ENCODE measurements at places on chromosomes 13 and 19.

DNA sequence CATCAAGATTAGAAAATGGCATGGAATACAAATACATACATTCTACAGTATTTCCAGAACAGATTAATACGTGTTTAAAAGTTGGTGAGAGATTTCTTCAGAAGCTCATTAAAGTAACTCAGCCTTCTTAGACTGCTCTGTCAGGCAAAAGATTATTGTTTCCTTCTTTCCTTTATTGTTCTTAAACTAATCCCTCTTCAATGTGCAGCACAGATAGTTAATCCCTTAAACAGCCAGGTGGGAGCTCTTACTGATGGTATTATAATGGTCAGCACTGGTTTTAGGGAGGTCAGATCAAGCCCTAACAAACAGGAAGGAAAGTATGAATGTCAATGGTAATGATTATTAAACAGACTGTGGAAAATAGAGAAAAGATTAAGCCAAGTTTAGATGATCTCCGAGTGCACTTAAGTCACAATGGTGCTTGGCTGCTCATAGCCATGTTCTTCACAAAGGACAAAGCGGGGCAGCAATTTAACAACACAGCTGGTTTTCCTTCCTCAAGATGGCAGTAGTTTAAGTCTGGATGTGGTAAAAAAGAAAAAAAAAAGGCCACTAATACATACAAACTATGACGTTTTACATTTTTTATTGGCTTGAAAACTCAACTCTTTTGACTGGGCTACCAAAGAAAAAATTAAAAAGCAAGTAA is 992.6 kb downstream of the PCDH9 start:
- DNase-seq = no peak

DNA sequence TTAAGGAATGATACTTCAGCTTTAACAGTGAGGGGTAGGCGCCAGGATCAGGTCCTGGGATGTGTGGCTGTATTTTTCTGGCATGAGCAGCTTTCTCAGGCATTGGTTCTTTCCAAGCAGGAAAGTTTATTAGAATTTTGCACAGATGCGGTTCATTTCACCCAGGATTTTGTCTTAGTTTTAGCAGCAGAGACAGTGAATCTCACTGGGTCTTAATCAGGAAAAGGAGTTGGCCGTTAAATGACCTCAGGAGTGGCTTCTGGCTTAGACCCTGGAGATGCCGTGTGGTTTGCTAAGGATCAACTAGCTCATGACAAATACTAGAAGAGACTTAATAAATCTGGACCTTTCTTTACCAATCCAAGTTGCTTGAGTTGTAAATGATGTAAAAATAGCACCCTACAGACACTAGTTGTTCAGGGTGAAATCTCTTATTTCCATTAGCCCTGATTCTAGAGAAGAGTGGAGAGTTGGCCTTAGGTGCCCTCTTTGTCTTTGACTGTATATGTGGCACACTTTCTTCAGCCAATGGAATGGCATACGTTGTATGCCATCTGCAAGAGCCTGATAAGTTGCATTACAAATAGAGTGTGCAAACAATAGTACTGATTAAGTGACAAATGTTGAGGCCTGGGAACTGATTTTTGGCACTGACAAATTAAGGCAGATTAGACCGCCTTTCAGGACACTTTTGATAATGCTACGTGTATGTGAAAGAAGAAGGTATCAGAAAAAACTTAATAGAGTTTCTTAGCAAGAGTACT is 34.0 kb downstream of the LRCH1 start:
- DNase-seq = no peak

DNA sequence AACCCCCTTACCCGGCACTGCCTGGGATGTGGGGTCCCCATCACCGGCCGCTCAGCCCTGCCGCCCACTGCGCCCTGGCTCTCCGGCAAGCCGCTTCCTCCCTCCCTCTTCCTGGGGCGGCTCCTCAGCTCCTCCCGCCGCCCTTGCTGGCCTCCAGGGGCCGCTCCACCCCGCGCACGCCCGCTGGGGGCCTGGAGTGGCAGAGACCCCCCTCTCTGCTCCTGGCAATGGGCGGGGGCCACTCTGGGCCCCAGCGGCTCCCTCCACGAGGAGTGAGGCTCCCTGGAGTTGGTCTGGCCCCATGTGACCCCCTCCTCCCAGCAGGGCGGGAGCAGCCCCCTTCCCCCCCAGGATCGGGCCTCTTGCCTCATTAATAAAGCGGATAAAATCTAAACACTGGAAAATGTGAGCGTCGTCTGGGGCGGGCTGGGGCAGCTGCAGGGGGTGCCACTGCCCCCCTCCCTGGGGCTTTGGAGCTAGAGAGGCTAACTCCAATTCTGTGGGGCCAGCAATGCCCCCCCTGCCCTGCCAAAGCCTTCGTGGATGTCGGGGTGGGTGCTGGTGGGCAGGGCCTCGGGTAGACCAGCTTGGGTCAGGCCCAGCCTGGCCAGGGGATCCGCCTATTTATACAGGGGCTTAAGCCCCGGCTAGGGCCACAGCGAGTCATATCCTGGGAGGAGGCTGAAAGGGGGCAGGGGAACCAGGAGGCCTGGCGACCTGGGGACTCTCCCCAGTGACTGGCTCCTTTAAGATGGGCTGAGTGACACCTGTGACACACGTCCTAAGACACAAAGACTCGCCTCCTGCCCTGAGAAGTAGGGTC is at the start of gene PTGER1:
Gene PTGER1, minus strand, starts transcription at position 104 of the 823 bp plus-strand sequence. CDS start 1,034 bp downstream, outside the sequence.
- peak; percentile 62 for DNase-seq

- DNase-seq = no peak
These were observed 10.3 kb downstream of the DYRK1B start for GRCh38 chr19:39823686-39824085.

DNA sequence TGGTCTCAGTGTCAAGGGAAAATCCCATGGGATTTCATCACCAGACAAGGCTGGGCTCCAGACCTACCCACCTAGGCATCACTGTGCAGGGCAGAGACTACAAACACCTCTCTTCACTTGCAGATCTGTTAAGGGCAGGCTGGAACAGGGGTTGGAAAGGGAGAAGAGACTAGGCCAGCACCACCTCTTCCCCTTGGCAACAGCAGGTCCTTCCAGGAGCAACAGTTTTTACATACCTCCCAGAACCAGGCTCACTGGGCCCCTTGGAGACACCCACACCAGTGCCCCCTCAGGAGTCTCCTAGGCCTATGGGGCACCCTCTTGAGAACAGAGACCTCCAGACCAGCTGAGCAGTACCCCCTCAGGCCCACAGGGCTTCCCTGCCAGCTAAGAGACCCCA is 2.5 kb upstream of the UBE2M start:
- DNase-seq = peak; percentile 26

DNA sequence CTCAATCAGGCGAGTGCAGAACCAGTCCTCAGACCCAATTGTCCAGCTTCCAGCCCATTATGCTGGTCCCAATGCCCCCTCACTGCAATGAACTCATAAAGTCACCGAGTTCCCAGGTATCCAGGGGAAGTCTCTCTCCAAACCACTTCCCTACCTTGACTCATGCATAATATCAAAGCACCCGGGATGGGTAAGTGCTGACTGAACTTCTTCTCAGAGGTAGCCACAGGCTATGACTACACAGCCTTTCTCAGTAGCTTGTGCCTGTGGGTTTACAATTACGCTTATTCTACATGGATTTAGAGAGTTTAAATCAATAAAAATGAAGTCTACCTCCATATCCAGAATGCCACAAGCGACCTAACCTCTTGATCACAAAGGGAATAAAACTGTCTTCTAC is 1.7 kb upstream of the C13orf42 start:
- DNase-seq = no peak

GRCh38 chr19:49442354-49442753 is 1.0 kb upstream of the SLC17A7 start:
- DNase-seq = peak; percentile 48

DNA sequence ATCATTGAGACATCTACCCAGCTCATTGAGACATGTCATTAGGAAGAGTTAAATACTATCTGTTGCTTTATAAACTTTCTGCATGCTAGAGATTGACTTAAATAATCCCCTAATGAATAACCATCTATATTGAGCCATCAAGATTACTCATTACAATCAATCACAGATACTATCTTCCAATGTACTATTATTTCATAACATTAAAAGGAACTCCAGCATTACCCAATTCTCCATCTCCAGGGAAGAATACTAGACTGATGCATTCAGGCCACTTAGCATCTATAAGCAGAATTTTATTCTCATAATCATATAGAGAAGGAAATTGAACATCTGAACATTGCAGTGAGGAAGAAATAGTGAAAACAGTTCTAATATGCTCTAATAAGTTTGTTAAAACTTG is 8.0 kb downstream of the EPSTI1 start:
- no peak for DNase-seq

Measured in stimulated activated CD8-positive, alpha-beta memory T cell treated with anti-CD3 and anti-CD28 coated beads, Interleukin-4, amount 100 ng/mL, for 48 hours (primary cell).